NT2/D1 (cell line): ENCODE measurements at places on chromosomes 2 and 18.
A peak's percentile ranks its signal among the peaks of the same experiment; 100 is the strongest.

DNA sequence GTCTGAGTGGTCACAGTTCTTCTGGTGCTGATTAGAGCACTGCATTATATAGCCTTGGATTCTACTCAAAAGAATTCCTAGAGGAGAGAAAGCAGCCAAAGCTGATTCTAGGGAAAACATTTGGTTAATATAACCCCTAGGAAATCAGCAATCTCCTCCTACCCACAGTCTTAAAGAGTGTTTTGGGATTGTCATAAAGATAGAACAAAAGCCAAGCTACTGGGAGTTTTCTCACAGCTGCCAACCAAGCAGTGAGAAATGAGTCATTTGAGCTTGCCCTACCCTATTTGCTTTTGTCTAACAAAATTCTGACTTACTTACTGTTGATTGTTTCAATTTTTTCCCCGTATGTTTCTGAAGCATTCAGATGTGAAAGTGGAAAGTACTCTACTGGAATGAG is 469.3 kb downstream of the PLCL1 start:
- no peak for DNase-seq

DNA sequence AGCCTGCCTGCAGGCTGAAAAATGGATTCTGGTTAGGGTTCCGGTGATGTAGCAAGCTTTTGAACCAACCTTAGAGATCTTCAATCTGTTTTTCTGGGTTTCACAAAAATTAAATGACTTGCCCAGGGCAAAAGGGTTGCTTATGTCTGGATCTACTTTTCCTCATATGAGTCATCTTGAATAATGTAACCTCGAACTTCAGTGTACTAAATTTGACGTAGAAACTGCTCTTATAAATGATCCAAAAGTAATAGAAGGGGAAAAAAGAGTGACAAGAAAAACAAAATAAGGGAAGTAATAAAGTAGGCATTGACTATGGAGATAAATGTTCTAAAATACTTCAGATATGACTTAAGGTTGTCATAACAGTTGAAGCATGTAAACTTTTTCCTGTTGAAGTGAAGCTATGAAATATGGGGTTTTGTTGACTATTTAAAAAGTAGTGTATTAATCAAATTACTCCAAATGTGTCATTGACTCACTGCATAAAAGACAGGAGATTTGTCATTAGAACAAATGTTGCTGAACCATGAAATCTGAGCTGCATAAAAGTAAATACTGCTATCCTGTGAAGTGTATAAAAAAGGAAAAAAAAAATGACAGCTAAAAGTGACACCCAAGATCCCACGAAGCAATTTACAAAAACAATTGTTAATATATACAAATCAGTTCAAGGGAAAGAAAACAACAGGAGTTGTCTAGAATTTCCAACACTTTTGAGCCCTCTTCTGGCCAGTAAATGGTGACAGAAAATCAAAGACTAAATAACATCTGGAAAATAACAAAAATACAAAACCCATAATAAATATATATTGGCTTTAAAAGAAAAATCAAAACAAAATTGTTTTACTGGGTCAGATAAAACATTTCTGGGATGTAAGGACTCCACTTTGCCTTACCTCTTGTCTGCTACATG is 103.6 kb upstream of the SERPINE2 start:
- DNase-seq = no peak

DNA sequence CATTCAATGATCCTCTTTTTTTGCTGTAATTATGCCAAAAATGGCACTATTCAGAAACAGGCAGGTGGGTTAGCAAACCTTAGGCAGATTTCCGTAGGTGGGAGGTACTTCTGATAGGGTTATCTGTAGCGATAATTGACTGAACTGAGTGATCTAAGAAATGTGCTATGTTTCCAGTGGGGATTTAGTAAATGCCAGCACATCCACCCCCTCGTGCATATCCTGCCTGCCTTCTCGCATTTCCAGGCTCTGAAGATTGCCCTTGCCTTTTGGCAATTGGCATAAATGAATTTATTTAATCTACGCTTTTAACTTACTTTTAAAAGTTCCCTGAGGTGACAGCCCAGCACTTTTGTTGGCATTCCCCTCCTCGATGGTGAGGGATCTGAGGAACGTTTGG is 576 bp upstream of the FSHR start:
- DNase-seq = no peak

DNA sequence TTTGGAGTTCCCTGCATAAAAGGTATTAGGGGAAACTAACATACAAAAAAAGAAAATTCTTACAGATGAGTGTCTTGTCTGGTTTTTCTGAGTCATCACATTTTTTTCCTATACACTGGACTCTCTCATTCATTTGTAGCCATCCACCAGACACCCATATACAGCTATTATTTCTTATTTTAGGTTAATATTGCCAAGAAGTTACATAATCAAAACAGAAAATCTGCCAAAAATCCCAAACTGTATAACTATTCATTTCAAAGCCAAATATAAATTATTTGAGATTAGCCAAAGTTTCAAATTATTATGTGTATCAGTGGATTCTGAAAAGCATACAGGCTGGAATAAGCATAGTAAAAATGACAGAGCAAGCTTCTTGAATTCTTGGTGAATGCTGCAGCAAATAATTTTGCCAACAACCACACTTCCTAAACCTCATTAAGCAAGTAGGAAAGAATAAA is 191.2 kb downstream of the NCKAP5 start:
- DNase-seq = no peak

DNA sequence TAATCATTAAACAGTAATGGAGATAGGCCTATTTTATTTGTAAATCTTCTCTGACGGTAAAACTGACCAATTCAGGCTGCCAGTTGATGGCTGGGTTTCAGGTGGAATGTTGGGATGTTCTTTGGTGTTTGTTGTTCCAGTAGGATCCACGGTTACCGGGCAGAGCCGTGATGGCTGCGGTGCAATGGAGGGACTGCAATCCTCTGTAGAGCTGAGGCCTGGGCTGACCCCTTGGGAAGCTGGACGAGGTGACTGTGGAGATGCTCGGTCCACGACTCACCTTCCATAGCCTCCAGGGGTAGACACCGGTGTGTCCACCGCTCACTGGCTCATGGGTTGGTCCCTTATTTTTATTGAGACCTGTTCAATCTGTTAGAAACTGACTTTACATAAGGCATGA is 42.5 kb downstream of the ZNF519 start:
- no peak for DNase-seq

- DNase-seq = no peak
These were observed 2.5 kb upstream of the CNDP2 start for GRCh38 chr18:74493689-74494088.

DNA sequence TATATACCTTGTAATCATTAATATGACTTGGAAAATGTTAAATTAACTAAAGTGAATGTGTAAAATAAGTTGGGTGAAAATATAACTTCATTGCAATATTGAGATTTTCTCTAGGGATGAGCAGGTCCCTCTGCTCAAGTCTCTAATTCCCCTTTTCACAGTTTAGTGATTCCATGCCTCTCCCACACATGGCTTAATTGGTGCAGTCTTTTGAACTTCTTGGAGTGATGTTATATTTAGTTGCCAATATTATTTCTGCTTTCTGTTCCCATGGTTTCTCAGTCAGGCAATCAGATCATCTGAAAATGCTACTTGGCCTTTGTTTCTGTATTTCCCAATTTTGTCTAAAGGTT is 233.7 kb upstream of the SPOPL start:
- no peak for DNase-seq

GRCh38 chr2:55302241-55302640 is 33.2 kb upstream of the MTIF2 start:
- no peak for DNase-seq

DNA sequence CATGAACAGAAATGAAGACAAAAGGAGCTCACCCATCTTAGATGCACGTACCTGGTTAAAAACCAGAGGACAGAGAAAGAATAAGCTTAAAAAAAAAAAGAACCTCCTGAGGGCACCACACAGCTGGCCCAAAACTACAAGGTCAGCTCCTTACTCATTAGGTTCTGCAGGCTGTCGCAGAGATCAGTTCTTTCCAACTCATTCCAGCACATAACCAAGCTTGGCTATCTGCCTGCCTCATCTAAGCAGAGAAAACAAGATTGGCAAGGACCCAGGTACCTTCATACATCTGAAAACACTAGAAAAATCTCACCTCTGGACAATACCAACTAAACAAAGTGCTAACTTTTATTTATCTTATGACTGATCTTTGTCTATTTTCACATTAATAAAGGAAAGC is 89.9 kb downstream of the NOL10 start:
- no peak for DNase-seq

- DNase-seq = no peak
These were observed 493.1 kb downstream of the XIRP2 start for GRCh38 chr2:167381349-167381748.

GRCh38 chr2:189599245-189599644 is 18.7 kb upstream of the SLC40A1 start:
- no peak for DNase-seq

- DNase-seq = no peak
These were observed 926.5 kb upstream of the KLHL29 start for GRCh38 chr2:22458440-22458839.

GRCh38 chr2:30675758-30676157 is 131.5 kb downstream of the CAPN13 start:
- no peak for DNase-seq

DNA sequence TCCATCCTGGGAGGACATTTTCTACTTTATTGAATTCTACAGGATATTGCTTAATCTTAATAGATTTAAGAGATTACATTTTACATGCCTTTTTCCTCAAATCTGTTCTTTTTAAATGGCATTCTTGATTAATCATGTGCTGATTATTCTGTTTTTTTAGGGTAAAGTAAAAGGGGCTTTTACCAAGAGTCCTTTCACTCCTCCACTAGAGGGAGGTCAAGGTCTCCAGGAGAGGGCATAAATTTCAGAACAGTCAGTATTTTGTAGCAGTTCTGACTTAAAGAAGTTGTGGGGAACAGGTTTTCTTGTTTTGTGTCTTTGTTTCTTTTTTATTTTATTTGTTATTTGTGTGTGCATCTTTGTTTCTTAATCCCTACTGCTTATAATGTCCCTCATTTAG is 25.4 kb downstream of the WDR75 start:
- DNase-seq = peak; percentile 22

- peak; percentile 36 for DNase-seq
These were observed 118.9 kb downstream of the PXDN start for GRCh38 chr2:1625281-1626001.

GRCh38 chr18:5894611-5895298 is 567 bp downstream of the TMEM200C start:
- no peak for DNase-seq

DNA sequence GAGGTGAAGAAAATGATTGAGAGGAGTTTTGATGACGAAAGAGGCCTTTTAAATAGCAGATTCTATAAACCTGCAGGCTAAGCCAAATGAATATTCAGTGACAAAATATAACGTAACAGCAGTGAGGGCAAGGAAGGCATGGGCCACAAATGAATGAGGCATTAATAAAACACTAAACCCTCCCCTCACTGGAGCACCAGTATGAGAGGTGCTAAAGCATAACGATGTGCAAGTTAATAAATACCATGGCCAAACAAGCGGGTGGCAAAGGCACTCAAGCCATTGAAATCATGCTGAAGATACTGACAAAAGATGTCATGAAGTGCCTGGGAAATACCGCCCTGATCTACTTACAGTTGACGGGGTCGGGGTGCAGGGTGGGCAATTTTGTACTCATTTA is 30.2 kb upstream of the LONRF2 start:
- no peak for DNase-seq

- DNase-seq = no peak
These were observed 26.9 kb upstream of the KCNG2 start for GRCh38 chr18:79770826-79771225.

- no peak for DNase-seq
These were observed 76.9 kb downstream of the MBP start for GRCh38 chr18:77055429-77056300.

GRCh38 chr18:42183746-42184145 is 228.7 kb downstream of the PIK3C3 start:
- DNase-seq = no peak

- DNase-seq = no peak
These were observed 11.7 kb downstream of the ALLC start for GRCh38 chr2:3669656-3670055.

- DNase-seq = no peak
These were observed 59.3 kb downstream of the DPP4 start for GRCh38 chr2:162014751-162015150.

- no peak for DNase-seq
These were observed 20.8 kb downstream of the DBI start for GRCh38 chr2:119387381-119388129.

DNA sequence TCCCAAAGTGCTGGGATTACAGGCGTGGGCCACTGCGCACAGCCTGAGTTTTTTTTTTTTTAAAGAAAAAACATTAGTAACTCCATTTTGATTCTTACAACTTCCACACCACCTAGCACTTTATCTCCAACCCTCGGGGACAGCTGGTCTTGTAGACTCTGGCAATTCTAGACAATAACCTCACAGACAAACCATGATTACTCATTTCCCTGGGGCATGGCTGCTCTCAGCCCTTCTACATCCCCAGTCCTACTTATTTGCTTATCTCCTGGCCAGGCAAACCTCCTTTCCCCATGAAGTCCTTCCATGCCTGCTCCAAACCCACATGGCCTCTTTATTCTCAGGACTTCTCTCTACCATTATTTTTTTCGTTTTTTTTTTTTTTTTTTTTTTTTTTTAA is 91.1 kb downstream of the ACTR3 start:
- no peak for DNase-seq

DNA sequence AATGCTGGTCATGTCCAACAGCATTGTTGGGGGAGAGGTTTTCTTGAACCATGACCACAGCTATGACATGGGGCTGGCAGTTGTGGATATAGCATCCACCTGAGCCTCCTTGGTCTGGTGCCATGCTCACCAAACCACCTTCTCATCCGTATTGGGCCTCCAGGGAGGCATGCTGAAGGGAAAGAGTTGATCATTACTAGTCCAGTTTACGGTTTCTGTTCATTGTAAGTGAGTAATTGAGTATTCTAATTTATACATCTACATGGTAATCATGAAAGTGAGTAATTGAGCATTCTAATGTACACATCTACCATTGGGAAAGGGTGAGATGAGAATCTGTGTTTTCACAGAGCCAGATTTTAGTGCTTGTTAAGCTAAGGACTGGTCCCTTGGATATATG is 6.8 kb downstream of the TMEM87B start:
- DNase-seq = no peak

- no peak for DNase-seq
These were observed 16.9 kb downstream of the EIF5B start for GRCh38 chr2:99354070-99354469.

- no peak for DNase-seq
These were observed 31.4 kb downstream of the GALM start for GRCh38 chr2:38697116-38697840.

GRCh38 chr2:23037596-23037995 is 347.4 kb upstream of the KLHL29 start:
- DNase-seq = no peak

DNA sequence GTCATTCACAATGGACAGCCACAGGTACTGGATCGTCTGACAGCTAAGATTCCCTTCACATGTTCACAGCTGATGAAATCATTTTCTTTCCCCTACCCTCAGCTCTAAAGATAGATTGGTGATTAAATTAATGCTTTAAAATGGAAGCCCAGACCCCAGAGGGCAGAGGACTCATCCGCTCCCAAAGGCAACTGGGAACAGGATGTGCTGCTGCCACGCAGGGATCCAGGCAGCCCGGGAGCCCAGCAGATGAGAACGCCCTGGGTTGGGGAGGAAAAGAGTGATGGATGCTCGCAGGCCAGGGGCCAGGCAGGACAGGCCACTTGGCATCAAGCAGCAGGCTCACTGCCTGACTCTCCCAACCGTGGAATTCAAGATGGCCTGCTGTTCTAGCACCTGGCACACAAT is 41.3 kb downstream of the HDHD2 start:
- DNase-seq = no peak

- peak; percentile 50 for DNase-seq
These were observed 22.3 kb upstream of the ATP5MC3 start for GRCh38 chr2:175203621-175204496.

- no peak for DNase-seq
These were observed 32.2 kb downstream of the ZBTB7C start for GRCh38 chr18:48376934-48377333.
